Fibroblast of lung (primary cell): ENCODE measurements at places on chromosomes 7 and 10.

DNA sequence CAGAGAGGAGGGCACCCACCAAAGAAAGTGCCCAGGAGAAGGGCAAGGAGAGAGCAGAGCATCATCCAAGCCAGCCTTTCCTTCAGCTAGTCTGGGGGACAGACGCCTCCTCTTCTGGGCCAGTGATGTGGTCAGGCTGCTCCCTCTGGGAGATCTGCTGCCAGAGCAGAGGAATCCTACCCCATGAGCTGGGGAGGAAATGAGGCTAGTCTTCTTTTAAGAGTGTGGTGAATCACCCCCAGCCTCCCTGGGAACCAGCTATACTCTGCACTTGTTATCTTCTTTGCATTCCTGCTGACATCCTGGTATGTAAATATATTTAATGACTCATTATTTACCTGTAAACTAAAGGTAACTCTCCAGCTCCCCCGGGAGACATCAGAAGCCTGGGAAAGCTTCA, 41.6 kb upstream of the EPHB6 start:
- peak; percentile 86 for DNase-seq

DNA sequence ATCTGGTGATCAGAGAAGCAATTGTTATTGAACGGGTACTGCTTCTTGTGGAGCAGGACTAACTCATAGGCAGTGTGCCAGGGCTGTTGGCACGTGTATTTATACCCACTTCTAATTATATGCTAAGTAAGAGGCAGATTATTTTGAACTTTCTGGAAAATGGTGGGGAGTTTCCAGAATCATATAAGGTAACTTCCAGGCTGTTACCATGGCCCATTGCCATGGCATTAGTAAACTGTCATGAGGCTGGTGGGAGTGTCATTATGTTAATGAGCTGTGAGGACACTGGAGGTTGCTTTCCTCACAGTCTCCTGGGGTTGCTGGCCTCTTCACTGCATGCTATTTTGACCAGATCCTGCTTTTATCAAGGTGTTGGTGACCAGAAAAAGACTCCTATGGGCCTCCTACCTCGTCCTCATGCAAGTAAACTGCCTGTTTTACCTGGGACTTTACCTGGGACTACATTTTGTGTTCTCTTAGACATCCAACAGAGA, 122.6 kb downstream of the KCND2 start:
- no peak for DNase-seq

DNA sequence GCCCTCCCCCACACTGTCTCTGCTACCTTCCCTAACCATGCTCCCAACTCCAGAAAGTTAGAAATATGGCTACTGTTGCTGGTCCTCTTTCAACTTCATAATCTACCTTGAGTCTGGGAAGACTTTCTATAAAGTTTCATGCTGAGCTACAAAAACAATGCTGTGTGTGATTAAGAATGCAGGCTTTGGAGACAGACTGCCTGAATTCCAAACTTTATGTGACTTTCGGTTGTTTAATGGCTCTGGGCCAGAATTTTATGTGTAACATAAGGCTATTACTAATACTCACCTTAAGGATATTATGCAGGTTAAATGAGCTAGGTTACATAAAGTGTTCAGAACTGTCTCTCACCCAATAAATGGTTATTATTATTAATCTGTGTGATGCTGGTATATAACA, 19.1 kb downstream of the BET1 start:
- no peak for DNase-seq

- peak; percentile 58 for DNase-seq
Observed at GRCh38 chr10:120456626-120457430, at the start of gene PLPP4. PLPP4 (plus strand) TSS chr10:120457227; CDS start chr10:120457306, 79 bp downstream.

GRCh38 chr7:139594911-139595476, 71.5 kb downstream of the CLEC2L start:
- peak; percentile 34 for DNase-seq

GRCh38 chr7:44432381-44432977, 58.0 kb downstream of the NUDCD3 start:
- DNase-seq = no peak

DNA sequence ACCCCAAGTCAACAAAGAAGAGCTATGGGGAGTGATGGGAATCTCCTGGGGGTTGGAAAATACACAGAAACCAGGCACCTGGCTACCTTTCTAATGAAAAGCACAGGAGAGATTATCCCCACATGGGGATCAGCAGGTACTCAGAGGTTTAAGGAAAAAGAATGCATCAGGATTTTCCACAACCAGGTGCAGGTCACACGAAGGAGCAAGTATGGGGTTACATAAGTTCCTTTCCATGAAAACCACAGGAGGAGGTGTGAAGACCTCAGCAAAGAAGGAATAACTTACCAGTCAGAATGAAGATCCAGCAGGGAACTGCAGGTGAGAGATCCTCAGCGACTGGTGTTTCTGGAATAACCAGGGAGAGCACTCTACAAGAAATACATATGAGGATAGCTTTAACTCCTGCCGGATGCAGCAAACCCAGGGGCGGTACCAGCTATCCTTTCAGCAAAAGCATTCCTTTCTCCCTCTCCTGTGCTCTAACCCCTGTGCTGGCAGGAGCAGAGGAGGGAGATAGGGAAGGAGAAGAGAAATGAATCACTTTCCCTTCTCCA, 116.7 kb upstream of the TMEM106B start:
- DNase-seq = no peak

DNA sequence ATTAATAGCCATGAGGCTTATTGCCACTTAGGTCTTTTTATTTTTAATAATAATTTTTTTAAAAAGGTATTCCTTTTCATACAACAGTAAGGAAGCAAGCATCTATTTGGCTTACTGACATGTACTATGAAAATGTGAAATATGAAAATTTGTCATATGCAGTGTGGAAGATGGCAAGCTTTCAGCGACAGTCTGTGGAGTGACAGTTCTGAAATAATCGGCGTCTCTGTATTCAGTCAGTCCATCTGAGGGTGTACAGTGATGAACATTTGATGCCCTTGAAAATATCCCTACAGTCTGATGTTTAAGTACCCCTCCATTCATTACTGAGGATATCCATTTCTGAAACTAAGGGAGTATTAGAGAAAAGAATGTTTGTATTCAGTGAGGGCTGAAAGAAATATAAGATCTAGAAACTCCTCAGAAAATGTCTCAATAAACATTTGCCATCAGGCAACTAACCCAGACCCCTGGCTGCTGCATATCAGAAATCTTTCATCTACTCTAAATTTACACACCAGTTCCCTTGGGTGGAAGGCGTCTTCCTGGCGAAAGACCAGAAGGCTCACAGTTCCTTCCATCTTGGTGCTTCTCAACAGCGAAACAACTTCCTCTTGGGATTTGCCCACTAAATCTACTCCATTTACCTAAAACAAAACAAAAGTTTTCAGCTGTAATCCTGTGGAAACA, 440.6 kb downstream of the PARD3 start:
- no peak for DNase-seq

- DNase-seq = peak; percentile 54
Observed at GRCh38 chr7:111108496-111108895, 17.6 kb downstream of the LRRN3 start.

DNA sequence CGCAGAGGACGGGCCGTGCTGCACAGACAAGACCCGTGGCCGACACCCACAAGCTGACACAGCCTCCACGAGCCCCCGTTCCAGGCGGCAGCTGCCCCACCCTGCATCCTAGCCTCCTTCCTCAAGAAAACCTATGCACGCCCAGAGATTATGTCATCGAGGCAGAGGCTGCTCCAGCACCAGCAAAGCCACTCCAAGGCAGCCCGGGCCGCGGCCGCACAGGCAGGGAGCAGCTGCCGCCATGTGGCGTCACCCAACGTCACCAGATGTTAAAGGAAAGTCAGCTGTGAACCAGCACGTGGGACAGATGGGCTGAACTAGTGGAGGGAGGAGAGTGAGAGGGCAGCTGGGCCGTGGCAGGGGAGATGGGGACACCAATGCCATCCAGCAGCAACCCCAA, 59.8 kb downstream of the STK32C start:
- DNase-seq = no peak

GRCh38 chr7:152330827-152331226, 105.0 kb downstream of the KMT2C start:
- no peak for DNase-seq

DNA sequence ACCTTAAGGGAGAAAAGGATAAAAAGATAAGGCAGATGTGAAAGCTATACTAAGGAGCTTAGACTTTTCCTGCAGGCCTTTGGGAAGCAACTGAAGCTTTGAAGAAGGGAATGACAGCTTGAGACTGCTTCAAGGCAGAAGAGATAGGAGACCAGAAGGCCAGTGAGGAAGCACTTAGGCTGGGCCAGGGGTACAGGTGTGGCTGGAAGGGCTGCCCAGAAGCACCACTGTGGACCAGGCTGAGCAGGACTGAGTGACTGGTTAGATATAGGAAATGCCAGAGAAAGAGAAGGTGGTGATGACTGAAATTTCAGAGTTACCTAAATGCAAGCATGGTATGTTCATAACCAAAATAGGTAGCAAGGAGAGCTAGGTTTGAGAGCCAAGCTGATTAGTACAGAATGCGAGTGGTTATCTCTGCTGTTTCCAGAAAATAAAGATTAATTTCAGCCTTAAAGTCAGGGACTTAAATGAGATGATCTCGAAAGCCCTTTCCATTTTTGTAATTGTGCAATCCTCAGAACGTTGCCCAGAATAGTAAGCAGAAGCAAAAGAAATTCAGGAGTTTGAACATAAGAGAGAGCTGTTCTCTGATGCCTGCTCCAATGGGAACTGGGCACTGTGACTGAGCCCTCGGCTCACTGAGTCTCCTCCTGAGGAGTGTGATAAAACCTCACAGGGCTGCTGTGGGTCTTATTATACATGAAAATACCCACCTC, 54.9 kb downstream of the MET start:
- peak; percentile 39 for DNase-seq

- DNase-seq = no peak
Observed at GRCh38 chr10:109957092-109957797, 33.9 kb upstream of the XPNPEP1 start.

DNA sequence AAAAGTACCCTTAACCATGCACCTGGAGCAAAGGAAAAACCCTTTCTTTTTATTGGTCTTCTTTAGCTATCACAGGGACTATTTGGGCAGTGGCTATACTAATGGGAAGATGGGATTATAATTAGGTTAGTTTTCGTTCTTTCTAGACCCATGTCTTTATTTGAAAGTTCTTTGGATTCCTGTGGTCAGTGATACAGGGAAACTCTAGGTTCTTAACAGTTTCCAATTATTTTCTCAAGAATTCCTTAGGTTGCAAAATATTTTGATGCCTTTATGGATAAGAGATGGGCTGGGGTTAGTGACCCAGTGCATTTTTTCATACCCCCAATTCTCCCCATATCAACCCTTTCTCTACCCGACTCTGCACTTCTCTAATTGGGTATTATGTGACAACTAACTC, 49.0 kb downstream of the ADD3 start:
- peak; percentile 40 for DNase-seq

- no peak for DNase-seq
Observed at GRCh38 chr7:56124981-56125380, 8.8 kb upstream of the NUPR2 start.

- peak; percentile 97 for DNase-seq
Observed at GRCh38 chr7:16739863-16740622, 13.5 kb upstream of the TSPAN13 start.

- DNase-seq = no peak
Observed at GRCh38 chr7:41762641-41763040, 59.8 kb upstream of the INHBA start.

- DNase-seq = no peak
Observed at GRCh38 chr7:128201067-128201689, 39.9 kb upstream of the LEP start.

- DNase-seq = peak; percentile 75
Observed at GRCh38 chr7:100799037-100799896, 28.1 kb downstream of the EPHB4 start.

GRCh38 chr7:102832674-102833073, 80.1 kb upstream of the LRRC17 start:
- DNase-seq = no peak

GRCh38 chr10:110717781-110718589, 73.8 kb downstream of the RBM20 start:
- no peak for DNase-seq

- no peak for DNase-seq
Observed at GRCh38 chr7:67711706-67712105, 715.1 kb downstream of the TYW1 start.

GRCh38 chr10:20087353-20087752, 271.1 kb downstream of the PLXDC2 start:
- DNase-seq = no peak

GRCh38 chr10:79382491-79382941, 35.2 kb downstream of the PPIF start:
- no peak for DNase-seq

DNA sequence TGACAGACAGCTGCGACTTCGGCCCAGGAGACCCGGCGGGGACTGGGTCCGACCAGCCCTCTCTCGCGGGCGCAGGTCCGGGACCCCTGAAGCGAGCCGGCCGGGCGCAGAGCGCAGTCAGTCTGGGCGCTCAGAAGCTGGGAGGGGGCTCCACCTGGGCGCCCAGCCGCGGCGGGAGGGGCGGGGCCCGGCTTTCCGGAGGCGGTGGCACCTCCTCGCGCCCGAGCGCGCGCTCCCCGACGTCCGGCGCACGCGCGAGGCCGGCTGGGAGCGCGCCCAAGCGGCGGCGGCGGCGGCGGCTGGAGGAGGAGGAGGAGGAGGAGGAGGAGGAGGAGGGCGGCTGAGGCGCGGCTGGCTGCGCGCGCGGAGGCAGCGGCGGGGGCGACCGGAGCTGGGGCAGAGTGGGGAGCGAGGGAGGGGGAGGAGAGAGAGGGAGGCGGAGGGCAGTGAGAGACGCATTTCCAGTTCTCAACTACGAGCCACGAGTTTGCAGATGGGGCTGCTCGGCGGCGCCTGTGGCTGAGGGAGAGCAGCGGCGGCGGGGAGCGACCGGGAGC, at the start of gene PALS2:
TSS of gene PALS2 (plus strand) at position 456 of the 557 bp plus-strand sequence. CDS start 50,216 bp downstream, outside the sequence.
- peak; percentile 67 for DNase-seq

DNA sequence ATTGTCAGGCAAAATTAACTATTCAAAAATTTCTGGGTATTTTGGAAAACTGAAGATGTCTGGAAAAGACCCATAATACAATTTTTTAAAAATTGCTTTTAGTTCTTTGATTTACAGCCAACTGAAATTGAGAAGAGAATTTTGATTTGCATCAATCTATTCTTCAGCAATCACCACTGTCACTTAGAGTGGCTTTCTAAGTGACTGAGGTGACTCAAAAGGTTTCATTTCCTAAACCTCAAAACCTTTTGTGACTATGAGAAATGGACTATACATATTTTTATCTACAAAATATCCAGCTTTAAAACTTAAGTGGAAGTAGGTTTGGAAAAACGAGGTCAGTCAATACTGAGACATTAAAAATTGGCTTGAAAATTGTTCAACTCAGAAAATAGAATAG, 60.0 kb downstream of the ENO4 start:
- DNase-seq = no peak

GRCh38 chr7:26343320-26343832, 51.7 kb downstream of the SNX10 start:
- DNase-seq = no peak

GRCh38 chr7:123581162-123581459, 20.5 kb upstream of the ASB15 start:
- DNase-seq = no peak

DNA sequence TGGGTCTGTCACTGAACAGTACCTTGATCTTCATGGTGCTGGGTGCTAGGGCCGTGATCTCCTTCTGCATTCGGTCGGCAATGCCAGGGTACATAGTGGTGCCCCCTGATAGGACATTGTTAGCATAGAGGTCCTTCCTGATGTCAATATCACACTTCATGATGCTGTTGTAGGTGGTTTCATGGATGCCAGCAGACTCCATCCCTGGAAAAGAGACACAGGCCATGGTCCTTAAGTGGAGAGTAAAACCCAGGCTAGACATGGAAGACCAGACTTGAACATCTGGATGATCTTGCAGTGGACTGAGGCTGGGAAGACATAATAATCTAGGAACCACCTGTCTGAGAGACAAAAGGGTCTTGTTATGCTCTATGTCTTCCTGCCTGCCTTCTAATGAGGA, 14.5 kb downstream of the ACTA2 start:
- no peak for DNase-seq
